ENCODE measurements at places on chromosomes 4 and X.

GRCh38 chrX:108165383-108166111, 74.0 kb downstream of the ATG4A start:
- DNase-seq = peak; percentile 10

DNA sequence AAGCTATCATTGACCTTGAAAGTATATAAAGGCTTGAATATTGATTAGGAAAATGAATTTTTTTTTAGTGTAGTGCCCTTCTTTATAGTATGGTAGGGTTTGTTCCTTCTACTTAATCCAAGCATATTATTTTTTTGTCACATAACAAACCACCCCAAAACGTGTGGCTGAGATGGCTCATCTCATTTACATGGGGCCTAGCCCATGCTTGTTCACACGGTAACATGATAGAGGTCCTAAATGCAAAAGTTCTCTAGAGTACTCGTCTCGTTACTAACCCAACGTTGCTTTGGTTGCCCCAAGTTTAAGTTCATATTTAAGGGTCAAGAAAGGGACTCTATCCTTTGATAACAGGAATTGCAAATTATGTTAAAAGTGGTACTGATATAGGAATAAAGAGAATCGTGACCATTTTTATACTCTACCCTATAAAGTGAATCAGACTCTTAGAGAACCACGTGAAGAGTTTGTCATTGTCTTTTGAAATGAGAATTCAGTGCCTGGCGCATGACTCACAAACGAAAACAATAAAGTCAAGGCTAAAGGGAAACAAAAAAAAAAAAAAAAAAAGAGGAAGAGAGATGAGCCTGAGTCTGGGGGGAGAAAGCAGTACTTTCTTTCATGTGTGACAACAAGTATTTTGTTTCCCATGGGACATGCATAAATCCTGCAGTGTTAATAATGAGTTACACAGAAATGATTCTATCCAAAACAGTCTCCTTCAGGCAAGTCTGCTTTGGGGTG, 402.8 kb upstream of the NWD2 start:
- peak; percentile 22 for DNase-seq

GRCh38 chr4:185263419-185263818, 54.0 kb downstream of the SNX25 start:
- no peak for DNase-seq

GRCh38 chr4:24657768-24658617, 73.6 kb upstream of the DHX15 start:
- no peak for DNase-seq

DNA sequence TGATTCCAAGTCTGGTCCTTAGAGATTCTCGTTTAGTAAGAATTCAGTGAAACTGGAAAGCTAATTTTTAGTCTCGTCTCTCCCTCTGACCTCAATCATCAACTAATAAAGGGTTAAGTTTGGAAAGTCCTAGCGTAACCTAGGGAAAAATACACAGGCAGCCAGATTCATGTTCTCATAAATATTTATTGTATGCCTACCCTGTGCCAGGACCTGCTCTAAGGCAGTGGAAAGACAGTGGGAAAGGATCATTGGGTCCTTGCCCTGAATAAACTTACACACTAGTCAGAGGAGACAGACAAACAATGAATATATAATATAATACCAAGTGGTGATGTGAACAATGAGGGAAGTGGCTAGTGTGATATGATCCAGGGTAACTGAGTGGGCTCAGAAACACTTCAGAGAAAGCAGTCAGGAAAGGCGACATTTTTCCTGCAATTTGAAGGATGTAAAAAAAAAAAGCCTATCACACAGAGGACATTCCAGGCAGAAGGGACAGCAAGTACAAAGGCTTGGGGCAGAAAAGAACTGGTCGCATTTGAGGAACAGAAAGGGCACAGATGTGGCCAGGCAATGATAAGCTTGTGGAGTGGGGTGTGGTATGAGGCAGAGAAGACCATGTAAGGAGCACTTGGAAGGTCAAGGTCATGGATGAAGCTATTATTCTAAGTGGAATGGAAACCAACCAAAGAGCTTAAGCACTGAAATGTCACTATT, 128.8 kb downstream of the AMELX start:
- DNase-seq = no peak

DNA sequence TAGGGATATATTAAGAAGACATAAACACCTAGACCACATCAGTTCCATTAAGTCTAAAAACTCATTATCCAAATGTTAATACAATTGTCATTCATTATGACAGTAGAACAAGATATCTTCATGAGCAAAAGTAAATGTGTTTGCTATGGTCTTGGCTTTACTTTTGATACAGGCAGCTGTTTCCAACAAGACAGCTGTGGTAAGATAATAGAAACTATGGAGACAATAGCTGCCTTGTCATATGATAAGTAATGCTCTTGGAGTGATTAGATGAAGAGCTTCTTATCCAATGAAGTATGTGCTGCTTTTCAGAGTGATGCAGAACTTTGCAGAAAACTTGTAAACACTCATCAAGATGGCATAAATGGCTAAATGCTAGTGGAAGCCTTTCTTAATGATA, 1066.0 kb downstream of the FSTL5 start:
- no peak for DNase-seq

DNA sequence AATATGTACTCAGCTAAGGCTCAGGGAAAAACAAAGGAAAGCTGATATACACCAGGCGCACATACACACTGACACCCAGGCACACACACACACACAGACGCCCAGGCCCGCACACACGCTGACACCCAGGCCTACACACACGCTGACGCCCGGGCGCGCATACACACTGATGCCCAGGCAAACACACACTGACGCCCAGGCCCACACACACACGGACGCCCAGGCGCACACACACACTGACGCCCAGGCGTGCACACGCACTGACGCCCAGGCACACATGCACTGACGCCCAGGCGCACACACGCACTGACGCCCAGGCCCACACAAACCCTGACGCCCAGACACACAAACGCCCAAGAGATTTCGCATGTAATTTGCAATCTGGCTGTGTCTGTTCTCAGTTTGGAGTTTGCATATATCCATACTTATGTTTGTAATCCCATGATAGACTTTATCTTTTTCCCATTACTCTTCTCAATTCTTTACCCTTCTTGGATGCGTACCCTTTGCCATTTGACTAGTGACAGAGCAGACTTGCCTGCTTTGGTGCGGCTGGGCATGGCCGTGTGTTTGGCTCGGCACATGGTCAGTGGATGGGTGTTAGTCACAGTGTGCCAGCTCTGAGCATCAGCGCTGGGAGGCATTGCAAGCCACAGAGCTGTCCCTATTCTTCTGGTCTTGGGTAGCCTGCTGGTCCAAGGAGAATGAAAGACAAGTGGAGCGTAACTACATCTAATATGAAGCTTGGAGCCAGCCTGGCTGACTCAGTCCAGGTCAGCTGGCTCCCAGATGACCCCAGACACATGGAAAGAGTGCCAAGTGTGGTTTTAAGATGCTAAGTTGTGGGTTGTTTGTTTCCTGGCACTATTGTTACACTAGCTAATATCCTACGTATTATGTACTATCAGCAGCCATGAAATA, 632.4 kb upstream of the ZFP42 start:
- DNase-seq = no peak

Data from Panc1 (cell line).